Foreskin fibroblast (primary cell): ENCODE measurements at places on chromosomes 7 and 10.

- no peak for DNase-seq
These were observed 211.6 kb downstream of the PHF14 start for GRCh38 chr7:11185179-11185815.

- peak; percentile 43 for DNase-seq
These were observed 6.5 kb downstream of the MNX1 start for GRCh38 chr7:157003756-157004520.

GRCh38 chr10:44366941-44367630 is 17.8 kb downstream of the CXCL12 start:
- no peak for DNase-seq

GRCh38 chr10:17023386-17024298 is 106.0 kb downstream of the CUBN start:
- peak; percentile 94 for DNase-seq

GRCh38 chr7:22140578-22140977 is 194.9 kb upstream of the CDCA7L start:
- DNase-seq = no peak
